ENCODE measurements at places on chromosomes 1 and 21. TPM values are rescaled to one million over a fixed set of nuclear protein-coding genes. Genes with fewer than 3 reads are reported as not detected.

RUNX3 gene
- not detected for total RNA-seq

NCAM2 gene
- 5.2 TPM for total RNA-seq

DNA sequence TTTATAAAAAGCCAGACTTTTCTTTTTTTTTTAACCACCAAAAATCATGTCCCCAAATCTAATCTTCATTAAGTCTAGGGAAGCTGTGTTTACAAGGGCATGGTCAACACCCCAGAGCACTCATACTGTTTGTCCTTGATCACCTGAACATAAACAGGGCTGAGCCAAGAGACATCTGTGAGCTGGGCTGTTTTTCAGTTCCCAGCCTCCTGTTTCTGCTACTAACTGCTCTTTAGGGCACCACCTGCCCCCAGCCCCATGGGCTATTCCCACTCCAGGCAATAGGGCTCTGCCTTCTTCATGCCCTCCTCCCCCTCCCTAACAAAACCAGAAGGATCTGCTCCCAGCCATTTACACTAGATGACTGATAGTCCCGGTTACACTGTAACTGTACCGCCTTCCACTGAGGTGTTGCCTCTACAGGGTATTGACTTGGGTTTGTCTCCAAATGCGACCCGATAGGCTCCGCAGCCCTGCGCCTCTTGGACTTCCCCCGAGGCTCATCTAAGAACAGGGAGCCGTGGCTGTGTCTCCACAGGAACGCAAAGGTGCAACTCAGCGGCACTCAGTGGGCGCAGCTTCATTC, 11.7 kb upstream of the SLC26A9 start:
- no peak for DNase-seq

- DNase-seq: no peak
Observed at GRCh38 chr1:58927722-58928085, 143.9 kb upstream of the JUN start.
